ENCODE measurements at places on chromosomes 13 and 19.

DNA sequence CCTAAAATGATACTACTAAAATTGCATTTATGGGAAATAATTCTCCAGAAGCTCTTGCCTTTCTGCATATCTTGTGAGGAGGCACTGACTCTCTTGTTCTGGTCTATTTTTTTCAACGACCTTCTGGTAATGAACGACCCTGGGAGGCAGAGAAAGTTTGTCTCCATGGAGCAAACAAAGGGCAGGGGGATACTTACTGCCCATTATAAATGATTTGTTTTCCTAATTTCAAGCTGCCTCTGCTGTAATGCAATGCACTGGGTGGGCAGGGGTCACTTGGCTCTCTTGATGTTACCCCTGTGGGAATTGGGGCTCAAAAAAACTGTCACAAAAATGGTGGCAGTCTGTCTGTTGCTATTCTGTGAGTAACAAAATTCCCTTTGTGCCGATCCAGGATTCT lies 643.2 kb downstream of the LIG4 start:
- DNase-seq = no peak

GRCh38 chr13:41763782-41764181 lies 197.1 kb downstream of the VWA8 start:
- no peak for DNase-seq

GRCh38 chr19:32219392-32219791 lies 126.0 kb upstream of the ZNF507 start:
- no peak for DNase-seq

DNA sequence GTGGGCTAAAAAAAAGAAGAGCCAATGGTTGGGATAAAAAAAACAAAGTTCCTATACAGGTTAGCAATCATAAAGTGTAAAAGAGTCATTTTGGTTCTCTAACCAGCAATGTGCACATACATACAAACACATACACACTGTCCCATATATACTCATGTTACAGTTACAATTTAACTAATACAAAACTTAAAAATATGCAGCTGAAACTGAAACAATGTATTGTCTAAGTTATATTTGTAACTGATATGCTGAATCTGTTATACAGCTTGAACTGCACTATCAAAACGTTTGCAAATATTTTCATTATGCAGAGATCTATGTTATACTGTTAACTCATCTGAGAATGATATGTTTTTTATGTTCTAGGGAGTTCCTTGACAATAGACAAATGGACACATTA lies 173.7 kb downstream of the KLF12 start:
- no peak for DNase-seq

Data from activated T-cell treated with anti-CD3 and anti-CD28 coated beads, Interleukin-2, amount 50 U/mL, for 4 hours (primary cell).